ENCODE measurements at places on chromosomes 1 and 21. TPM values are rescaled to one million over a fixed set of nuclear protein-coding genes. Genes with fewer than 3 reads are reported as not detected.

DNA sequence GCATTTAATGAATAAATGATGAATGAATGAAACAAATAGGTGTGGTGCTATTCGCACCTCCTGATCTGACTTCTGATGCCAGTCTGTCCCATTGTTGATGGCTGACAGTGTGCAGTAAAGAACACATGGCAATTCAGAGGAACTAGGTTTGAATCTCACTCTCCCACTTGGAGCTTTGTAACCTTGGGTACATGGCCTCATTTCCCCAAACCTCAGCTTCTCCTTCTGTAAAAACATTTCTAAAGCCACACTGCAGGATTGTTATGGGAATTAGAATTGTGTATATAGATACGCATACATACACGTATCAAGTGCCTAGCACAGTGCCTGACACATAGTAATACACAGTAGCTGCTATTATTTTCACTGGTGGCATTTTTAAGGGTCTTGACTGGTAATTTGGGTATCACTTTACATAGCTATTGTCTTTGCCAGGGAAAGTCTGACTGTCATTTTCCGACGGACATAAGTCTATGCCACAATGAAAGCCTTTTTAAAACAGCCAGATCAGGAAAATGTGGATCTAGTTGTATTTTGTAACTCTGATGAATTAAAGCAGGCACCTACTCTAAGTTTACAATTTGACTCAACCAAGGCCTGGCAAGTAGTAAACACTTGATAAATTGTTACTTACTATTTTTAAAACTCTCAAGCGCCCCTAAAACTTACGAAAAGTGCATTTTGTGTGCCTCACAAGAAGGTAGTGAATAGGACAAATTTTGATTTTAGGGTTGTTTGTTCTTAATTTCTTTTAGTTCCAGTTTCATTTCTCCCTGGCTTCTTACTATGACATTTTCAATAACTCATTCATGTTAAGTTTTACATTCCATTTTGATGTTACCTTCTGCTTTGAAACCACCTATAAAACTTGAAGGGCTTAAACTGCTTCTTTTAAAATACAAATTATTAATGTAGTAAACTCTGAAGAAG, 164.4 kb downstream of the SDCCAG8 start:
- no peak for DNase-seq

- no peak for DNase-seq
Measured at GRCh38 chr1:169338617-169339016, 29.0 kb downstream of the NME7 start.

GRCh38 chr1:25958465-25958864, 39.4 kb downstream of the PAFAH2 start:
- no peak for DNase-seq

DNA sequence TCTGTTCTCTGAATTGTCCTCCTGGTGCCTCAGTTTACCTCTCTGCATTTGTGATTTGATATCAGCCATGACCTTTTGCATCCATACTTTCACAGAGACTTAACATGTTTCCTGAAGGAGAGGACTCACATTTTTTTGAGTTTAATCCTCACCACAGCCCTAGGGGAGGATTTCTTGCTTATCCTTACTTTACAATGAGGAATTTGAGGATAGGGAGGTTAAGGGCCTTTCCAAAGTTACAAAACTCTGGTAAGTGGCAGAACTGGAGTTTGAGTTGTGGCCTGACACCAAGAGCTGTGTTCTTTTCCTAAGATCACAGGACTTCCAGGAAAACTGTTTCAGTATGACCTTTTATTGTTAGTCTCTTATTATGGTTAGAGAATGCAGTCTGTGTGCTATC, 34.2 kb downstream of the TNFRSF8 start:
- no peak for DNase-seq

DNA sequence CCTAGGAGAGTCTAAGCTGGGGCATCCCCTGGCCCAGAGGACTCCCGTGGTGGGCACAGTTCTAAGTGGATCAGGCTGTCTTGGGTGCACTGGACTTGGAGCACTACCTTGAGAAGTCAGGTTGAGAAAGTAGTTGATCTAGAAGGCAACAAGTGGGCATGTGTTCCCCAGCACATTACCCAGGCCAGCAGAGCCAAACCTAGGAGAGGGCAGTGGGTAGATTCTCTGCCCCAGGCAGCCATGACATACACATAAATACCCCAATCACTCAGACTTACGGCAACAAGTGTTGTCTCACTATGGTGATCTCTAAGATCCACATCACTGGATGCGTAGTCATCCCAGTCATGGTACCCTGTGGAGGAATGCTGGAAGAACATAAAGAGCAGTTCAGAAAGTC, 1.6 kb upstream of the PMF1 start:
- DNase-seq, result no peak

DNA sequence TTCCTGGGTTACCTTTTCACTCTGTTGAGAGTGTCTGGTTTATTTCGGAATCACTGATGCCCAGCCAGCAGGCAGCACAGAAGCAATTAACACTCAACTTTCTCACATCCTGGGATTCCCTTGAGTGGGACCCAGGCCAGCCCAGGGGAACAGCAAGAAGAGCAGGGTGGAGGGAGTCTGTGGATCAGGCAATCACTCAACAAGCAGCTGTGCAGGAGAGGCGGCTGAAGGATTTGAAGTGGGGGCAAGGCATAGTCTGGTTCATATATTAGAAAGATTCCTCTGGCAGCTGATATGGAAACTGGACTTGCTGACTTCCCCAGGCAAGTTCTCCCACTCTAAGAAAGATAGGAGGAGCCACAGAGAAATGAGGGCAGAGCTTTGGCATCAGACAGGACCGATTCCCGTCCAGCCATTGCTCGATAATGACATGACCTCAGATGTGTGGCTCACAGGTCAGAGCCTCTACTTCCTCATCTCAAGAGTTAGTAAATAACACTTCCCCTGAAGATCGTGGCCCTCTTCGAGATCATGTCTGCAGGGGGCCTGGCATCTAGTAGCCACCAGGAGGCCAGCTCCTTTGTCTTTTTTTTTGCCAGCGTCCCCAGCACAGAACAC, 12.4 kb downstream of the EPHA8 start:
- peak; percentile 48 for DNase-seq

GRCh38 chr1:157878059-157878458, 36.5 kb upstream of the CD5L start:
- DNase-seq, result peak; percentile 33

DNA sequence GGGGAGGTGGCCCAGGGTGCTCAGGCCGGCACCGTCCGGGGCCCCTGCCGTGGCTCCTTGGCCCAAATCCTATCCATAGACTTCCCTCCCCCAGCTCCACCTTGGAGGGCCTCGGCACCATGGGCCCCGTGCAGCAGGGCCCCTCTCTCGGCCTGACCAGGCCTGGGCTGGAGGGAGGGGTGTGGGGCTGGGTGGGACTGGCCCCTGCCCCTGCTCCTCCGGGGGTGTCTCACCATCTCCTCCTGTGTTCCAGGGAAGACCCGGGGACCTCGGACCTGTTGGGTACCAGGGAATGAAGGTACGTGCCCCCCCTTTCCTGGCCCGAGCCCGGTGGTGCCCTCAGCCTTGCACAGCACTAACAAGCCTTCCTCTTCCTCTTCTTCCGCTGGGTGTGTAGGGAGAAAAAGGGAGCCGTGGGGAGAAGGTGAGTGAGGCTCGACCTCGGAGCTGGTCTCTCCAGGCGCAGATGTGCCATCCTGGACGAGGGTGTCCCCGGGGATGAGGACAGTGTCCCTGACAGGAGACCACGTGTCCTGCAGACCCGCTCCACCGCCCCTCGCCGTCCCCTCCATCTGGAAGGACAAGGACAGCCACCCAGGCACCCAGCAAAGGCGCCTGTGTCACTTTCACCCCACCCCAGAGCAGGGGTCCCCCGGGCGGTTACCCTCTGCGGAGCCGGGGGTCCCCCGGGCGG, 7.9 kb downstream of the COL6A1 start:
- DNase-seq, result no peak

- no peak for DNase-seq
Measured at GRCh38 chr1:248853663-248854375, 5.1 kb downstream of the ZNF692 start.

DNA sequence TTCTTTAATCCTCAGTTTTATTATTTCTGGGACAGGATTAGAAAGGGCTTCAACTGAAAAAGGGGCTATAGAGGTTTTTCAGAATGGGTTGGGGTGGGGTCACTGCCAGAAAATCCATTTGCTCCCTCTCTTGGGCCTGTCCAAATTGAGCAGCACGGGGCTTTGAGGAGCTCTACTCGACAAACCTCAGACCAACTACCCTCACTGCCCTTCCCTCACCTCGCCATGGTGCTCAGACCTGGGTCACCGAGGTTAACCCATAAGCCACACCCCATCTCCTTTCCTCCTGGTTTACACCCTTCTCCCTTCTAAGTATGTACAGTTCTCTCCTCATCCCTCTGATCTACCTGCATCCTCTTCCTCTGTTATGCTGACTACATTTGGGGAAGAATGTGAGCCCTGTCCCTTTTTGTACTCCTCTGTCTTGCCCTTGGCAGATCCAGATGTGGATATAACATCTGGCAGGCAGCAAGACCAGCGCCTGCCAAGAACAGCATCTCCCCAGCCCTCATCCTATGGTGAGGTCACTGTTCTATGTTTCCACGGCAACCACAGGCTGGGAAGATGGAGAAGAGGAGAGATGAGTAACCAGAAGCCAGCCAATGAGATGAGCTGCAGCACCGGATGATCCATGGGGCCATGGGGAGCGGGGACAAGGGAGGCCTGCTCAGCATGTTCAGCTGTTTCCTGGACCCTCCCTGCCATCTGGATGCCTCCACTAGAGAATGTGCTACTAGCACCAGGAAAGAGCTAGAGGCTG, 3.7 kb upstream of the FABP3 start:
- DNase-seq, result peak; percentile 93

DNA sequence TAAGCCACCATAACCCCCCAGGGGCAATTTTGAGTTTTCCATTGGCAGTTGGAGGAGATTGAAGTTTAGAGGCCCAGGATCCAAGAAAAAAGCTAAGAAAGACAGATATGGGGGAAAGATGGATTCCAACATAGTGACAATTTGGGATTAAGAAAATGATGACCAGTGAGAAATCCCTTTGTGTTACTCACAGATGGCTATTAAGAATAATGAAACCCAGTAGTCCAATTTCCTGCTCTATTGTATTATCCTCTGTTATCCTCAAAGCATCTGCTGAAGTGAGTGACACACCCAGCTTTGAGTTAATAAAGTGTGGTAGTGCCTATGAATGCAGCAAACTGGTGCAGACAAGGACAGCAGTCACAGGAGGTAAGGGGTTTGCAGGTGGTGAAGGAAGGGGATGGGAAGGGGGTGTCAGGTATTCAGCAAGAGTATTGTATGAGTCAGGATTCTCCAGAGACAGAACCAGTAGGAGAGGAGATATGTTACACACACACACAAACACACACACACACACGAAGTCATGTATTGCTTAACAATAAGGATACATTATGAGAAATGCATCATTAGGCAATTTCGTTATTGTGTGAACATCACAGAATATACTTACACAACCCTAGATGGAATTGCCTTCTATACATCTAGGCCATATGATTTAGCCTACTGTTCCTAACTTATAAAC, 112.4 kb upstream of the VANGL1 start:
- no peak for DNase-seq

- peak; percentile 5 for DNase-seq
Measured at GRCh38 chr1:104402178-104402577, 652.5 kb downstream of the AMY1C start.

DNA sequence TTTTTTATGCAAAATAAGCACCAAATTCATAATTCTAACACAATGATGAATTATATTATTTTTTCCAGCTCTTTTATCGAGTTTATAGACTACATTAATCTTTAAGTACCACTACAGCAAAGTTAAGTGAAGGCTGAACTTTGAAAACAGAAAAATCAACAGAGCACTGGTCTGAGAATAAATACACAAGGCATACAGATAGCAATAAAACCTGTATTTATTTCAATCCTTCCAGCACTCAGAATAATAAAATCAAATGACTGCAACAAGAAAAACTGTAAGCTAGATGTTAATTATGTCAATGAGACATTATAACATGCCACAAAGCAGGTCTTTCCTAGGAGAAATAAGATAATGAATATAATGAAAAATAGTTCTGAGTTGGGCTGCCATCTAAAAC, 24.5 kb downstream of the NUCKS1 start:
- DNase-seq, result no peak

DNA sequence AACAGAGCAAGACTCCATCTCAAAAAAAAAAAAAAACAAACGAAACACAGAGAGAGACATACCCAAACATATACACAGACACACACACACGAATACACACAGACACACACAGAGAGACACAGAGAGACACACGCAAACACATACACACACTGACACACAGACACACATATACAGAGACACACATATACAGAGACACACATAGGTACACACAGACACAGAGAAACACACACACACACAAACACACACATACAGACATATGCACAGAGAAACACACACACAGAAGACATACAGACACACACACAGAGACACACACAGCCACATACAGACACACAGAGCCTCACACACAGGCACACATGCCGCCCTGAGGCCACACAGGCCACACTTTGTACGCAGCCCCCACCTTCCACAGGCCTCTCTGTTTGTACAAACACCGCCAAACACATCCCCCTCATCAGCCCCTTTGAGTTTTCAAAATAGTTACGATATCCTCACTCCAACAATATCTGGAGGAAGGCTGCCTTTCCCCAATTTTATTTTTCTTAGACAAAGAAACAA, 57.5 kb upstream of the ABCG1 start:
- no peak for DNase-seq

DNA sequence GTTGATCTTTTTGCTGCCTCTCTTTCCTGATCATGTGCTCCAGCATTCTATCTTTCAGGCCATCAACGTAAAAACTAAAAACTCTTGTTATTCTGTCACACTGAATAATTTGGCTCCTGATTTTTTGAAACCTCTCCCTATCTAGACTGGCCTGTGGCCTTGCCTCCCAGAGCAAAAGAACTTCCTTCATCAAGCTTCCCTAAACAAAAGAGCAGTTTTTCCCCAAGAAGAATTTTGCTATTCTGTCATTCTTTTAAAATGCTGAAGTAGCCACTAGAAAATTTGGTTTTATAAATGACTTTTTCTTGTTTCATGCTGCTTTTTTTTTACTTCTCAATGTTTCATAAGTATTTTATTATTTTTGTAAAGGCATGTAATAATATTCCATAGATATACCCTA, 37.1 kb upstream of the CR2 start:
- DNase-seq, result no peak

- DNase-seq, result no peak
Measured at GRCh38 chr1:67589519-67590233, 95.3 kb upstream of the GADD45A start.

- no peak for DNase-seq
Measured at GRCh38 chr1:50265790-50266314, 157.1 kb downstream of the ELAVL4 start.

The GNB1 gene
- 92.3 TPM for total RNA-seq

The KRTAP7-1 gene
- not detected for total RNA-seq

The RAB25 gene
- total RNA-seq, result 13.3 TPM

The CRABP2 gene
- 53.1 TPM for total RNA-seq

The WNT9A gene
- total RNA-seq, result 14.6 TPM

The MRPL37 gene
- total RNA-seq, result 34.7 TPM

The F13B gene
- total RNA-seq, result not detected

The VAV3 gene
- 39.8 TPM for total RNA-seq

The KLF17 gene
- total RNA-seq, result 0.41 TPM

The TAL1 gene
- total RNA-seq, result 3.6 TPM

Measured in tongue (tissue), 3 donors.